Activated naive CD8-positive, alpha-beta T cell treated with anti-CD3 and anti-CD28 coated beads, Interleukin-2, amount 10 ng/mL, durations not matched to agents 7 days and 5 days (primary cell): ENCODE measurements at places on chromosomes 16 and 17. TPM values are rescaled to one million over a fixed set of nuclear protein-coding genes. Genes with fewer than 3 reads are reported as not detected.

DNA sequence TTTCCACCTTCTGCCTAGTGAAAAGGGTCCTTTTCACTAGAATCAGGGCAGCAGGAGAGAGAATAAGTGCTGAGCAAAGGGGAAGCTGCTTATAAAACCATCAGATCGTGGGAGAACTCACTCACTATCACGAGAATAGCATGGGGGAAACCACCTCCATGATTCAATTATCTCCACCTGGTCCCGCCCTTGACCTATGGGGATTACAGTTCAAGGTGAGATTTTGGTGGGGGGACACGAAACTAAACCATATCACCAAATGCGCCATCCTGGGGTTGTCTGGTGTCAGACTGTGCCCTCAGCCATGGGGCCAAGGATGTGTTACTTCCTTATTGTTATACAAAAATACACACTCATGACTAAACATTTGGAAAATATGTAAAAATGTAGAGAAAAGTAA is 10.4 kb upstream of the KATNB1 start:
- H3K36me3 ChIP-seq = no peaks in the 10 kb centered on the region
- DNase-seq = no peak
- H3K4me3 ChIP-seq = no peak overlapping the region
- no peaks in the 10 kb centered on the region for H3K27me3 ChIP-seq
- H3K27ac ChIP-seq = no peak overlapping the region
- H3K4me1 ChIP-seq = peaks cover 2% of the 10 kb centered on the region

- peaks cover 35% of the 10 kb centered on the region for H3K27me3 ChIP-seq
- peaks cover 11% of the 10 kb centered on the region for H3K4me1 ChIP-seq
- no peak overlapping the region for H3K27ac ChIP-seq
- no peak for DNase-seq
- no peak overlapping the region for H3K4me3 ChIP-seq
- no peaks in the 10 kb centered on the region for H3K36me3 ChIP-seq
These were observed 28.1 kb downstream of the HSBP1 start for GRCh38 chr16:83835586-83836566.

- H3K36me3 ChIP-seq = no peaks in the 10 kb centered on the region
- no peak for DNase-seq
- no peak overlapping the region for H3K27ac ChIP-seq
- H3K27me3 ChIP-seq = no peaks in the 10 kb centered on the region
- no peaks in the 10 kb centered on the region for H3K4me1 ChIP-seq
- no peak overlapping the region for H3K4me3 ChIP-seq
These were observed 266.7 kb upstream of the CDH11 start for GRCh38 chr16:65388592-65388991.

- no peak overlapping the region for H3K4me3 ChIP-seq
- no peaks in the 10 kb centered on the region for H3K27me3 ChIP-seq
- no peak overlapping the region for H3K27ac ChIP-seq
- H3K36me3 ChIP-seq = no peaks in the 10 kb centered on the region
- H3K4me1 ChIP-seq = peaks cover 8% of the 10 kb centered on the region
- DNase-seq = no peak
These were observed 6.4 kb upstream of the CEP20 start for GRCh38 chr16:15894571-15895374.

GRCh38 chr17:5874486-5874885 is 195.7 kb upstream of the WSCD1 start:
- H3K4me3 ChIP-seq = no peak overlapping the region
- no peak for DNase-seq
- H3K27ac ChIP-seq = no peak overlapping the region
- H3K36me3 ChIP-seq = no peaks in the 10 kb centered on the region
- no peaks in the 10 kb centered on the region for H3K4me1 ChIP-seq
- peaks cover 4% of the 10 kb centered on the region for H3K27me3 ChIP-seq

GRCh38 chr17:45732926-45733505 is 51.1 kb upstream of the CRHR1 start:
- no peak overlapping the region for H3K27ac ChIP-seq
- H3K27me3 ChIP-seq = peaks cover 18% of the 10 kb centered on the region
- no peaks in the 10 kb centered on the region for H3K4me1 ChIP-seq

DNA sequence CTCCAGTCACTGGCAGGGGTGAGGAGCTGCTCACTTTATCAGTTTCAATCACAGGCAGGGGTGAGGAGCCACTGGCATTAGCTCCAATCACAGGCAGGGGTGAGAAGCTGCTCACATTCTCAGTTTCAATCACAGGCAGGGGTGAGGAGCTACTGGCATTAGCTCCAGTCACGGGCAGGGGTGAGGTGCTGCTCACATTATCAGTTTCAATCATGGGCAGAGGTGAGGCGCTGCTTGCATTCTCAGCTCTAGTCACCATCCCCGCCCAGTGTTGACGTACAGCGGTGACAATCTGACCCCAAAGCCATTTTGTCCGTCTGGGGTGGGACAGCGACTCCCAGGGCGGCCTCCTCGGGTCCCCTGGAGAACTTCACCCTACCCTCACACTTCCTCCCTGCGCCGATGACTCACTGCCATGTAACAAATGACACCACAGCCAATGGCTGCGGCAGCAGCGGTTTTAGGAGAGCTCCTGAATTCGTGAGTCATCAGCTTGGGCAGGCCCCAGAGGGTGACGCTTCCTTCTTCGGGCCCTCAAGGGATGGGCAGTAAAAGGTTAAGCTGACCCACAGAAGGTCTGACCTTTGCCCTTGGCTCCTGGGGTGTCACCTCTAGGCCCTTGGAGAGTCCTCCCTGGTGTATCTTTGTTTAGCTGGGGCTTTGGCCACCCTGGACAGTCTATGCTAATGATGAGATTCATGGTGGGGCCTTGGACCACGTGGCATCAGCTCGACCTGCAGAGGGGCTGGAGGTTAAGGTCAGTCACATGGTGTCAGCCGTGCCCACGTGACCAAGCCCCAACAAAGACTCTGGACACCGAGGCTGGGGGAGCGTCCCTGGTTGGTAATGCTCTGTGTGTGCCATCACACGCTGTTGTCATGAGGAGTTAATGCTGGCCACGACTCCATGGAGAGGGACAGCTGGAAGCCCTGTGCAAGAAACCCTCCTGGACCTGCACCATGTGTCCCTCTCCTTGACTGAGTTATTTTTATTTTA is 171.7 kb downstream of the C16orf95 start:
- H3K27ac ChIP-seq = no peak overlapping the region
- H3K4me3 ChIP-seq = no peak overlapping the region
- no peaks in the 10 kb centered on the region for H3K27me3 ChIP-seq
- no peak for DNase-seq
- H3K36me3 ChIP-seq = no peaks in the 10 kb centered on the region
- H3K4me1 ChIP-seq = no peaks in the 10 kb centered on the region

The NACA2 gene
- total RNA-seq = not detected

The KRT27 gene
- not detected for total RNA-seq

The AOC2 gene
- 2.7 TPM for total RNA-seq

The NECAB2 gene
- total RNA-seq = not detected

The JMJD6 gene
- total RNA-seq = 58.9 TPM

The ZACN gene
- total RNA-seq = not detected

The TBC1D26 gene
- total RNA-seq = 0.31 TPM

The MSLN gene
- not detected for total RNA-seq
